ENCODE measurements at places on chromosomes 6 and 20. TPM values are rescaled to one million over a fixed set of nuclear protein-coding genes. Genes with fewer than 3 reads are reported as not detected.

BPIFB4 gene
- total RNA-seq: not detected

ANKRD66 gene
- not detected for total RNA-seq

ULBP3 gene
- total RNA-seq: 2.0 TPM

MUC22 gene
- total RNA-seq: not detected

L3MBTL3 gene
- total RNA-seq: 27.1 TPM

VSX1 gene
- total RNA-seq: not detected

NQO2 gene
- total RNA-seq: 9.7 TPM

BMP7 gene
- total RNA-seq: 2.2 TPM

NXT1 gene
- 17.9 TPM for total RNA-seq

TINAG gene
- total RNA-seq: 27.5 TPM

DNA sequence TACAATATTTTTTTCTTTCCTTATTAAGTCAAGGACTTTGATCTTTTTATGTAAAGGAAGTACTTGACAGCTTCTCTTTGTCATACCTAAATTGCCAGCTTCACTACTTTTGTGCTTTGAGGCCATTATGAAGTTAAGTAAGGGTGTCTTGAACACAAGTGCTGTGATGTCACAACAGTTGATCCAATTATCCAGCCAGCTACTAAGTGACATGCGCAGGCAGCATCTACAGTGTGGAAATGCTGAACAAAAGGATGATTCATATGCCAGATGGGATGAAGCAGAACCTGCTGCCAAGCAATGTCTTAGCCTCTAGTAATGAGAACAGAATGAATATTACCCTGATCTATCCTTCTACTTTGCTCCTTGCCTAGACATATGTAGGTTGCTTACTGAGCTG lies 68.3 kb upstream of the TMEM244 start:
- DNase-seq: no peak
- no peak overlapping the region for H3K27ac ChIP-seq
- no peaks in the 10 kb centered on the region for H3K27me3 ChIP-seq

DNA sequence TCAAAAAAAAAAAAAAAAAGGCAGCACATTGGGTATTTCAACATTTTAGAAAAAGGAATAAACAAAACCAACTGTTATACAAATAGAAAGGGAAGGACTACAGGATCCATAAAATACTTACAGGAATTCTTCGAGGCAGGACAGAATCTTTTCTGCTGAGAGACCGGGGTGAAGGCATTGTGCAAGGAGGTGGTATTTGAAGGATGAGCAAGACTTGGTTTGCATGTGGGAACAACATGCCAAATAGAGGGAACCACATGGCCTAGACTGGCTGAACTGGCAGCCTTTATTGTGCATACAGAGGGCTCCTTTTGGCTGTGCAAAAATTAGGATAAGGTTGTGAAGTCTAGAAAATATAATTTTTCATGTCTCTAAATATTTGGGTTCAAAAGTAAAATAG lies 62.9 kb downstream of the SCAND1 start:
- no peak for DNase-seq
- H3K27ac ChIP-seq: no peak overlapping the region

DNA sequence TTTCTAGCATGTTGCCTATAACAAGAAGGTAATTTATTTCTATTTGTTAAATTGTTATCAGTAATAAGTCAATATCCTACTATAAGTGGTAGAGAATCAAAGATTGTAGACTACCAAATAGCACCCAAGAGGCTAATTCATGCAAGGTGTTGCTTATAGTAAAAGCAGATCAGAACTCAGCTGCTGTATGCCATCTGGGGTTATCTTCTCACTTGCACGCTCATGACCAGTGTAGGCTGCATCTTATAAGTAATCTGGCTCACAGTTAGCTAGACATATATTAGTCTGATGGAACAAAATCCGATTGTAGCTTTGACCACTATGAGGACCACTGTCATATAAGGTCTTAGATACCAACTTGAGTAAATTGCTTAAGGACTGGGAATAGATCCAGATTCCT lies 17.0 kb downstream of the TOP1 start:
- no peaks in the 10 kb centered on the region for H3K36me3 ChIP-seq
- H3K27ac ChIP-seq: no peak overlapping the region
- H3K27me3 ChIP-seq: no peaks in the 10 kb centered on the region
- no peak for DNase-seq
- H3K4me1 ChIP-seq: peaks cover 52% of the 10 kb centered on the region

GRCh38 chr6:77715588-77715987 lies 62.7 kb downstream of the MEI4 start:
- H3K27ac ChIP-seq: no peak overlapping the region
- H3K27me3 ChIP-seq: no peaks in the 10 kb centered on the region
- H3K36me3 ChIP-seq: no peaks in the 10 kb centered on the region
- H3K4me3 ChIP-seq: no peak overlapping the region
- no peaks in the 10 kb centered on the region for H3K4me1 ChIP-seq

GRCh38 chr6:149013586-149014344 lies 266.9 kb downstream of the UST start:
- no peak overlapping the region for H3K4me3 ChIP-seq
- H3K36me3 ChIP-seq: no peaks in the 10 kb centered on the region
- DNase-seq: no peak

DNA sequence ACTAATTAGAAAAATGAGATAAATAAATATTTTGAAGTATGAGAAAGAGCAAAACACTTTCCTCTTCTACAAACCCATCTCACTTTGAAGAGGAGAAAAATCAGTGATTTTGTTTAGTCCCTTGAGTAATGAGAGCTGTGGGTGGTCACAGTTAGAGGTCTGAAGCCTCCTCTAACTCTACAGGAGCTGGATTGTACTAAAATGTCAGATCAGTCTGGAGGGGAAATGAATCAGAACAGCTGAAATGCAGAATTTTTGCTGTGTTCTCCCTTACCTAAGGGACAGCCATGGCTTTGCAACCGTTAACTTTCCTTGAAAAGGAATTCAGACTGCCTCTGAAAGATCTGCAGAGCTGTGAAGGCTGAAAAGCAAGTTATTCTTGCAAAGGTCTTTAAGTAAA lies 11.4 kb upstream of the RFPL4B start:
- no peaks in the 10 kb centered on the region for H3K4me1 ChIP-seq
- no peak for DNase-seq
- H3K27me3 ChIP-seq: no peaks in the 10 kb centered on the region
- H3K27ac ChIP-seq: no peak overlapping the region
- H3K36me3 ChIP-seq: no peaks in the 10 kb centered on the region

DNA sequence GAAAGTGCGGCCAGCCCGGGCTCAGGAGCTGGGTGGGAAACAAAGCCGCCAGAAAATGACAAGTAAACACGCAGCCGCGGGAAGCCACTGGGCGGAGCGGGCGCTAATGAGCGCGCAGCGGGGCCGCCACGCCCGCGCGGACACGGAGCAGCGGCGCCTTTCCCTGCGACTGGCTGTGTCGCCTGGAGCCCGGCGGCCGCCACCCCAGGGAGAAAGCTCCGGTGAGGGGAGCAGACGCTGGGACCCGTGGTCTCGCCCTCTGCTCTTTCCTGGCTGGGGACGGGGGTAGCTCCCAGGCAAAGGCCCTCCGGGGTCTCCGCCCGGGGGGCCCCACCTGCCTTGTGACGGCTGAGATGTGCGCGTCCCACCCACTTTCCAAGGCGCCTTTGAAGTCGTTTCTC lies 54.9 kb downstream of the PRR18 start:
- no peak overlapping the region for H3K27ac ChIP-seq
- H3K27me3 ChIP-seq: peaks cover 47% of the 10 kb centered on the region
- no peak overlapping the region for H3K4me3 ChIP-seq
- no peaks in the 10 kb centered on the region for H3K36me3 ChIP-seq
- peaks cover 9% of the 10 kb centered on the region for H3K4me1 ChIP-seq

GRCh38 chr20:33412484-33412838 lies 11.1 kb upstream of the CDK5RAP1 start:
- no peaks in the 10 kb centered on the region for H3K4me1 ChIP-seq
- no peak for DNase-seq
- H3K36me3 ChIP-seq: no peaks in the 10 kb centered on the region
- no peaks in the 10 kb centered on the region for H3K27me3 ChIP-seq
- no peak overlapping the region for H3K4me3 ChIP-seq

- H3K4me3 ChIP-seq: no peak overlapping the region
- no peaks in the 10 kb centered on the region for H3K36me3 ChIP-seq
- H3K4me1 ChIP-seq: no peaks in the 10 kb centered on the region
- no peaks in the 10 kb centered on the region for H3K27me3 ChIP-seq
- H3K27ac ChIP-seq: no peak overlapping the region
Observed at GRCh38 chr6:139801571-139802321, 427.3 kb upstream of the CITED2 start.

DNA sequence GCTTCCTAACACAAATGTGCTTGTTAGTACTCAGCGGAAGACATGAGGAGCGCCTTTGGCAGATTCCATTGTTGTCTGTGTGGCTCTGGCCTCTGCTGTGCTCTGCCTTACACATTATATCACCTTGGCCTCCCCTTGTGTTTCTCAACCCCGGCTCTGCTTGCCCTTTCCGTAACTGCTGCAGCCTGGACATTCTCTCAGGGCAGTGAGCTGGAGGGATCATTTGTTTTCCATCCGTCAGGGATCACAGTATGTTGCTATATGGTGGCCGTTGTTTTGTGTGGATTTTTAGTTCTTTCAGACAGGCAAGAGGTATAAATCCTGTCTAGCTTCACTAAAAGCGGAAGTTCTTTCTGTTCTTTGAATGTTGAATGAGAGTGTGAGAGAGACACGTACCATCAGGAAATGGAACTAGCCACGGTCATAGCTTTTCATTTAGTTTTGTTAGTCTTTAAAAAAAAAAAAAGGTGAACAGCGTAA lies 175.1 kb downstream of the JARID2 start:
- no peaks in the 10 kb centered on the region for H3K4me1 ChIP-seq
- no peak overlapping the region for H3K4me3 ChIP-seq
- no peaks in the 10 kb centered on the region for H3K27me3 ChIP-seq
- DNase-seq: no peak
- no peak overlapping the region for H3K27ac ChIP-seq

- H3K4me1 ChIP-seq: no peaks in the 10 kb centered on the region
- no peak for DNase-seq
- no peak overlapping the region for H3K27ac ChIP-seq
- H3K4me3 ChIP-seq: no peak overlapping the region
- H3K36me3 ChIP-seq: no peaks in the 10 kb centered on the region
Observed at GRCh38 chr6:70180901-70181599, 121.8 kb downstream of the COL9A1 start.

- H3K27me3 ChIP-seq: no peaks in the 10 kb centered on the region
- no peak overlapping the region for H3K4me3 ChIP-seq
- H3K27ac ChIP-seq: no peak overlapping the region
- H3K36me3 ChIP-seq: no peaks in the 10 kb centered on the region
- no peaks in the 10 kb centered on the region for H3K4me1 ChIP-seq
Observed at GRCh38 chr6:98380589-98380988, 453.8 kb upstream of the POU3F2 start.

All from transverse colon (tissue), 4 donors.